Stimulated activated CD8-positive, alpha-beta memory T cell treated with anti-CD3 and anti-CD28 coated beads, Interleukin-4, amount 100 ng/mL, for 1 hour (primary cell): ENCODE measurements at places on chromosomes 4 and X.

GRCh38 chr4:57078685-57079521 is 31.3 kb downstream of the IGFBP7 start:
- no peak for DNase-seq

- no peak for DNase-seq
Observed at GRCh38 chr4:118557298-118557851, 127.8 kb upstream of the METTL14 start.

GRCh38 chr4:128384765-128385598 is 97.4 kb upstream of the PGRMC2 start:
- no peak for DNase-seq

- DNase-seq = no peak
Observed at GRCh38 chrX:9807355-9808182, 21.3 kb downstream of the SHROOM2 start.

DNA sequence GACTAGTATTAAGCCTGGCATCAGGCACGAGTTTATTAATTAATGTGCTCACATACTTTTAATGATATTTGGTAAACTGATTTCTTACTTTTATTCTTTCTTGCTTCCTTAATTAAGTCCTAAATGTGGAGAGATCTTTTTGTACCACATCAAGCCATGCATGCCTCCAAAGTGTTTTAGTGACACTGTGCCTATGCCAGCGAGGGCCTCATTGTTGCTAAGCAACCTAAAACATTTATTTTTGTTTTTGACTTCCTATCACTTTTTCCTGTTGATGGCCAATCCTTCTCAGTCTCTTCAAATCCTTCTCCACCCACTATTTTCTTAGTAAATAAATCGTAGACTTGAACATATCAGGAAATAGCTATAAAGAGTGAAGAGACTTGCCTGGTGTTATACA is 5.5 kb upstream of the NSUN7 start:
- DNase-seq = no peak

DNA sequence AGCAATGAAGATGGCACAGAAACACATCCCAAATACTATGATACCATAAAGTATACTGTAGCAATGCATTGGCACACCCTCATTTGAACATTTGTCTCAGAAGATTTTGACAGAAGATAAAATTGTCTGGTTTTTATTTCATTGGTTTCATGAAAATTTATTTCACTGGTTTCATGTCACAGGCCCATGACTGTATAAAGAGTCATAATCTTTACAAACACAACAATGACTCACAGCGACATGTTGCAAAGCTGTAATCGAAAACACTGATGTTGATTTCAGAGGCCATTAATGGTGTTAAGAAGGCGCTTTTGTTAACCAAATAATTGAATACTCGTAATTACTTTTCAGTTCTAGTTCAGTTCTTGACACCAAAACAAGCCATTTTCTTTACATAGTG is 8.1 kb upstream of the DTHD1 start:
- DNase-seq = no peak

DNA sequence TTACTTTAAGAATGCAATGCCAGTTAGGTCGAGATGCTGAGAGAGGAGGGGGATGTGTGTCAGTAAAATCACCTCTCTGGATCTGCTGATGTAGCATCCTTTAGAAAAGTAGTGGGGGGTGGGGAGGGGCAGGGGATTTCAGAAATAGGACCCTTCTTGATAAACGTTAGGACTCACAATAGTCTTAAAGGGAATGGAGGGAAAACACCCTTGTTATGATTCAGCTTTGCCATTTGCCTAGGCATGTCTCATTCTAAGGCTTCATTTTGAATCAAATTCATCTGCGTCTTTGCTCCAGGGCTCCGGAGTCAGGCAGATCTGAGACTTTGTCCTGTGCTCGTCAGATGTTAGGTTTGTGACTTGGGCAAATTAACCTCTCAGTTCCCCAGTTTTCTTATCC is 879 bp downstream of the SH2D1A start:
- DNase-seq = no peak

- DNase-seq = no peak
Observed at GRCh38 chr4:98801259-98801725, 127.6 kb downstream of the EIF4E start.

DNA sequence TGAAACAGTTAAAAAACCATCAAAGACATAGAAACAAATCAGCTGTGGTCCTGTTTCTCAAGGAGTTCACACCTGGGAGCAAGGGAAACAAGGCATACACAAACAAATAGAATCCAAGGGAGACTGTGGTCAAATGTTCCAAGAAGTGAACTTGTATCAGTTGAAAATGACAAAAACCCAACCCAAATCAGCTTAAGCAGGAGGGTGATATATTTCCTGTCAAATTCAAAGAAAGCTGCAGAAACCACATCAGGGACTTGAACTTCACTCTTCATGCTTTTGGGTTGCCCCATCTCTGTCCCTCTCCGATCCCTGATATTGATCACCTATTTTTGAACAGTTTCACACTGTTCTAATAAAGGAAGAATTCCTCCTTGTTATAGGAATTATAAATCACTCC is 148.6 kb upstream of the FMR1 start:
- no peak for DNase-seq

DNA sequence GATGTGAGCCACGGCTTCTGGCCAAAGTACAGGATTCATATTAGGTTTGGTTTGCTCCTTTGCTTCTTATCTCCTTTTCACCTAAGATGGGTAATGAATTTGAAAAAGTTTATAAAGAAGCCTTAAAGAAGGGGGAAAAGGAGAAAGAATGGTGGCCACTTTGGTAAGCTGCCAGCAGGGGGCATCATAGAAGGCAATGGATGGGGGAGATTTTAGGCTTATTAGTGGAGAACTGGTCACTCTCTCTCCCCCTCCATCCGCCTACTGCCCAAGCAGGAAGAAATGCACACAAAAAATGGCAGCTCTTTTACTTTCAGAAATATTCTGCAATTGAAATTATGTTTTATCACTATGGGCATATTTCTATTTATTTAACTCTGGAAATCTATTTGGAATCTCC is 32.0 kb downstream of the SPARCL1 start:
- DNase-seq = no peak

GRCh38 chrX:112946227-112946626 is 105.6 kb upstream of the AMOT start:
- no peak for DNase-seq

GRCh38 chrX:153549231-153549630 is 31.8 kb downstream of the ATP2B3 start:
- no peak for DNase-seq

DNA sequence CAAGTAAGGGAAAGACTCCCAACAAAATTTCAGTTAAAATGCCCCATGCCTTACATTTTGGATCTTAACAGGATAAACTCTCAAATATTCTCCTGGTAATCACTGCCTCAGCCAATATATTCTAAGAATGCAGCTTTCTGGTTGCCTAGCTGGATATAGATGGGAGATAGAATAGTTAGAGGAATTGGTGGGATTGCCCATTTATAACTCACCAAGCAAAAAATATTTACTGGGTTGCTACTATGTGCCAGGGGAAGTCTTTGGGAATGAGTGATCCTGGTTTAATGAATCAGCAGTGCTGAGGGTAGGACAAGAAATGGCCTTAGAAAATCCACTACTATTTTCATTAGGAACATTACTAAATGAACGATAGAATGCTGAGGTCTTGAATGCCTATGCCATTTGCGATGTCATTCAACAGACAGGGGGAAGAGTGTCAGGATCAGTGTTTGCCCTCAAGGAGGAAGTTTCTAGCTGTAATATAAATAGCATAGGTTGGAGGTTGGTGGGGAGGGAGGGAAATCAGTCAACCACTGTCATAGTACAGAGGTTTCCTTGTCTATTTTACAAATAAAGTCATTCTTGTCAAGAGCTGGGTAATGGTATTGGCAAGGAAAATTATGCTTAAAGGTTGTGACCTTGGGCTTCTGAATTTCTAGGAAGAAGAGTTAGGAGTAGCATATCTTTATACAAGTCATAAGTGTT is 63.5 kb downstream of the ENOPH1 start:
- DNase-seq = no peak

- no peak for DNase-seq
Observed at GRCh38 chr4:45910511-45910910, 213.3 kb downstream of the GABRG1 start.

- DNase-seq = no peak
Observed at GRCh38 chr4:177275999-177276398, 33.7 kb upstream of the NEIL3 start.
